CD4-positive, alpha-beta T cell treated with Interleukin-17A for 1 hour (primary cell): ENCODE measurements at places on chromosomes 5 and 9.

GRCh38 chr9:14531341-14532269 lies 161.6 kb downstream of the ZDHHC21 start:
- DNase-seq, result no peak

- no peak for DNase-seq
Observed at GRCh38 chr5:173010021-173010420, 26.4 kb downstream of the ATP6V0E1 start.

DNA sequence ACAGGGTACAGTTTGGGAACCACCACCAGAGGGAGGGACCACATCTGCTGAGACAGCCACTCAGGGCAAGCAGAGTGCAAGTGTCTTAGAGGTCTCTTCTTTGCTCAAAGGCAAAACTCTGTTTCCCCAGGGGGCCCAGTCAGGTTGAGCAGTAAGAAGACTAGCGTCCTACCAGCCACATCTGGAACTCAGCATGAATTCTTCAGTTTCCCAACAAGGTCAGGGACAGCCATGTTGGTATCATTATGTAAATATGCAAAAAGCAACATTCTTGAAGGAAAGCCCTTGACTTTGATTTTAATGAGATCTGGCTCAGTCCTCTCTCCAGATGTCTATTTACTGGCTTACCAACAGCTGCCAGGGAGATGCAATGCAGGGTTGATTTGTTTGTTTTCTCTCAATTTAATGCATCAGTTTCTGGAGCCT lies 46.7 kb downstream of the TGFBI start:
- no peak for DNase-seq

- DNase-seq, result no peak
Observed at GRCh38 chr9:134734270-134734669, 92.7 kb downstream of the COL5A1 start.

- no peak for DNase-seq
Observed at GRCh38 chr5:143244990-143245389, 158.5 kb downstream of the NR3C1 start.

DNA sequence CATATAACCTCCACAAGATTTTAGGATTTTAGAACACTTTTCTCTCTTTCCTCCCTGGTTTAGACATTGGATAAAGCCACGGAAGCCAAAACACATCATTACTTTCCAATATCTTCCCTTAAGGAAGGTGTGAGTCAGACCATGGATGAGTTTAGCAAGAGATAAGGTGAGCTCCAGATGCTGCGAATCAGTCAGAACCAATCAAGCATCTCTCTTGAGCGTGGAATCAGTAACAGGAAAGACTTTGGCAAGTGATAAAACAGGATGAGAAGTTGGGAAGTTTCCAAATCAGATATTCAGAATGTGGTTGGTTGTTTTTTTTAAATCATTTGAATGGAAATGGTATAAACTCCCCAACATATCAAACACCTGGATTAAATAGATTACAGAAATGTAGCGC lies 397.8 kb downstream of the EFNA5 start:
- no peak for DNase-seq

DNA sequence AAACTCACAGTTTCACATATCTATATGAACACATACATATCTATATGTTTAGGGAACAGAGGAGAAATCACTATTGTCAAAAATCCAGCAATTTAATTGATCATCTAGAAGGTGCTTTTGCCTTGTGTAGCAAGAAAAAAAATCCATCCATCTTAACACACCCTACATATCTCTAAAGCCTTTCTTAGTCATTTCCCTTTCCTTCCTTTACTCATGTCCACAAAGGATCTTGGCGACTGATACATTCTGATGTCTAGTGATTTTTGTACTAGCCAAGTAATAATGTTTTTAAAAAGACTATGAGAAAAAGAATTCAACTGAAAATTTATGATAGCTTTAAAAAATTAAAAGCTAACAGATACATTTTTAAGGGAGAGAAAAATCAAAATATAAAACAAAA lies 22.5 kb downstream of the ZDHHC21 start:
- DNase-seq, result no peak

DNA sequence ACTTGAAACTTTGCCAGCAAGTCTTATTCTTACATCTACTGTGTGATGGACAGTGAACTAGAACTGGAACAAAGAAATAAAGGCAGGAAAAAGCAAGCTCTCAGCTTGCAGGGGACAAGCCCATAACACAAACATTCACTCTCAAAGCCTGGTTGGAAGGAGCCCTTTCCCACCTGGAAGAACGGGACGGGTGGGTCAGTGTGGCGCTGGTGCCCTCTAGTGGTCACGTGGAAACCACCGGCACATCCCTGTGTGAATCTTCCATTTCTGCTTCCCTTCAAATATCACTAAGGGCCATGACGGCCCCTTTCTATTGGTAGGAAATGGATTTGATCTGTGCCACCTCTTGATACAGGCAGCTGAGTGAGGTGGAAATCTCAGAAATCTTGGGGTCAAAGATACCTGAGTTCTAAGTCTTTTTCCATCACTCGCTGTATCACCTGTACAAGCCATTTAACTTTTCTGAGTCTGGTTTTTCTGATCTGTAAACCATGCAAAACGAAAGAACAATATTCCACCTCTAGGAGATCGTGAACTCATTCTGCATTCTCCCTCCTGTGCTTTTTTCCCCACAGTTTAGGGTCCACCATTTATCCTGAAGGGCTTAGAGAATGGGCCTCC lies 211.6 kb downstream of the MSX2 start:
- DNase-seq, result peak; percentile 10

DNA sequence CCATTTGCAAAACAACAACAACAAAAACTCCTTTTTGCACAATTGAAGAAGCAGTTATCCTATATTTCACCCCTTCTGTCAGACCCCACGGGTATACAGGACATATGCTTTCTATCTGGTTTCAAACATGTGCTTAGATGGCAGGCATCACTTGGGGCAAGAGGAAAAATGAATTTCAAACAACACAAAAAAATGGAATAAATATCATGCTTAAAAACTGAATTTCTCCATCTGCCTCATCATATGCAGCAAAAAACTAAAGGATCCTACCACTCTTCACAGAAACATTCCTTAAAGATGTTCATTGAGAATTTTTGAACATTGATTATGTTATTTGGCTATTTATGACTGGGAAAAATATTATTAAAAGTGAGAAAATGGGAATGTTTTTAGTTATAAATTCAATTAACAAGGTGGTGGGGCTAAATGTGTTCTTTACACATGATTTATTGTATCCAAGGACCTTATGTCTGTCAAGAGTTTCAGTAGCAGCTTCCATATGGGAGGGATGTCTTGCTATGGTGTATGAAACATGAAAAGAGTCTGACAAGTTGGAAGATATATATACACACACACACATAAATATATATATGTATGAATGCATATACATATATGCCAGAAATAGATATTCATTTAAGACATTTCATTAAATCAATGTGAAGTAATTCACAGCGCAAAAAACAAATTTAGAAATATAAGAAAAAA lies 358.0 kb downstream of the CDH12 start:
- DNase-seq, result no peak
